Immature natural killer cell (primary cell): ENCODE measurements at places on chromosomes 7 and 10.

GRCh38 chr7:79893991-79894390 lies 240.6 kb upstream of the GNAI1 start:
- DNase-seq: no peak

DNA sequence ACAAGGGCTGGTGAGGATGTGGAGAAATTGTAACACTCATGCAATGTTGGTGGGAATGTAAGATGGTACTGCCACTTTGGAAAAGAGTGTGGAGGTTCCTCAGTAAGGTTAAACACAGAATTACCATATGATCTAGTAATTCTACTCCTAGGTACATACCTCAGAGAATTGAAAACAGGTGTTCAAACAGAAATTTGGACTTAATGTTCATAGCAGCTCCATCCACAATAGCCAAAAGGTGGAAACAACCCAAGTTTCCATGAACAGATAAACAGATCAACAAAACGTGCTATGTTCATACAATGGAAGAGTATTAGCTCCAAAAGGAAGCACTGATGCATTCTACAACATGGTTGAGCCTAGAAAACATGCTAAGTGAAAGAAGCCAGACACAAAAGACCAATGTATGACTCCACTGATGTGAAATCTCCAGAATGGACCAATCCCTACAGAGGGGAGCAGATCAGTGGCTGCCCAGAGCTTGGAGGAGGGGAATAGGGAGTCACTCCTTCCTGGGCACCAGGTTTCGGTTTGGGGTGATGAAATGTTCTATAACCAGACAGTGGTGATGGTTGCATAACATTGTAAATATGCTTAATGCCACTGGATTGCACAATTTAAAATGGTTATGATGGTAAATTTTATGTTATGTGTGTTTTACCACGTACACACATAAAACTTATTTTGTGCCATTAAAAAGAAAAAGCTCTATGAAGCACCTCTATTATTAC lies 5.7 kb upstream of the WDR86 start:
- DNase-seq: no peak

DNA sequence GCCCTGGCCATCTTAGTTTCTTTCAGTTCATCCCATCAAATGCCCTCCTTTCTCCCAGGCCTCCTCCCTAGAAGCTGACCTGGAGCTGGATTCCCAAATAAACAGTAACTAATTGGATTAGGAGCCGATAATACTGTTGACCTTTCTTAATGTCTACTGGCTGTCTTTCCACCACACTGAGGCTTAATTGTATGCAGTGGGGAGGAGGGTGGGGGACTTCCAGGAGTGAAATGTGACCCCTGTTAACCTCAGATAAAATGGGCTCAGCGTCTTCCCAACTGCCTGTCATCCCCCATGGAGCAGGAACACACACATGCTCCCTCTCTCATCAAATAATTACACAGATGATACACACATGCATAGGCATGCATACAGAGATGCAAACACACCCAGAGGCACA lies 53.7 kb upstream of the LBX1 start:
- DNase-seq: no peak

GRCh38 chr10:34168439-34168838 lies 646.7 kb downstream of the PARD3 start:
- DNase-seq: no peak

- DNase-seq: peak; percentile 59
Observed at GRCh38 chr7:7944619-7945282, 23.8 kb upstream of the GLCCI1 start.
